ENCODE measurements at places on chromosomes 11 and 22.

DNA sequence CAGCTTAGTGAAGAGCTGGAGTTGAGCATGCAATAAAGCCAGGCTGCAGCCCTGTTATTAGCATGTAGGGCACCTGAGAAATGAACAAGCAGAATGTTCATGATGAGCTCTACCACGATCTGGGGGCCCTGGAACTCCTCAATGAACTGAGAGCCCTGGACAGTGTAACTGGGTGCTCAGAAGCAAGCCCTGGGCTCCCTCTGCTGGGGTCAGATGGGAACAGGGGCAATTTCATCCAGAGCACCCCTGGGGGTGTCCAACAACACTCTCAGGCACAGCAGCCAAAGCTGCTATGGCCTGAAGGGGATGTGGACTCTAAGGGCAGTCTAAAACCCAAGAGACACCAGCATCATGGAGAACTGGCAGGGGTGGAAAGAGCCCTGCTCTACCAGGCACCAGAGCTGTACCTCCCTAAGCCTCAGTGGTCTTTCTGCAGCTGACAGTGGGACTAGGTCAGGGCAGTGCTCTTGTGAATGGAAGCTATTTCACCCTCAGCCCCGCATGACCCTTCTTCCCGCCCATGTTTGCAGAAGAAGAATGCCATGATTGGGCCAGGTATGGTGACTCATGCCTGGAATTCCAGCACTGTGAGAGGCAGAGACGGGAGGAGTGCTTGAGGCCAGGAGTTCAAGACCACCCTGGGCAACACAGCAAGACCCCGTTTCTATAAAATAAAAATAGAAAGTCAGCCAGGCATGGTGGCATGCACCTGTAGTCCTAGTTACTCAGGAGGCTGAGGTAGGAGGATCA, 28.9 kb downstream of the THOC5 start:
- DNase-seq = peak; percentile 5

DNA sequence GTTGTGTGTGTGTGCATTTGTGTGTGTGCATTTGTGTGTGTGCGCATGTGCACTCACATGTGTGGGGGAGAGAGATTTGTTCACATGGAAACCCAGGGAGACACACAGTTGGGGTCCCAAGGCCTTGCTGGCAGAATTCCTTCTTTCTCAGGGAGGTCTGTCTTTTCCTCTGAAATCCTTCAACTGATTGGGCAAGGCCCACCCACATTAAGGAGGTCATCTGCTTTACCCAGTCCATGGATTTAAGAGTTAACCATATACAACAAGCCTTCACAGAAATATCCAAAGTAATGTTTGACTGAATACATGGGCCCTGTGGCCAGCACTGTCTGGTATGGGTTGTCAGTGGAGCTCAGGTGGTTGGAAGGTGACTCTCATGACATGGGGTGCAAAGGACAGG, 641.4 kb downstream of the BRD1 start:
- no peak for DNase-seq

- no peak for DNase-seq
These were observed 210.0 kb downstream of the KIRREL3 start for GRCh38 chr11:126790550-126791081.

- no peak for DNase-seq
These were observed 14.0 kb downstream of the RPS6KA4 start for GRCh38 chr11:64372802-64373597.

DNA sequence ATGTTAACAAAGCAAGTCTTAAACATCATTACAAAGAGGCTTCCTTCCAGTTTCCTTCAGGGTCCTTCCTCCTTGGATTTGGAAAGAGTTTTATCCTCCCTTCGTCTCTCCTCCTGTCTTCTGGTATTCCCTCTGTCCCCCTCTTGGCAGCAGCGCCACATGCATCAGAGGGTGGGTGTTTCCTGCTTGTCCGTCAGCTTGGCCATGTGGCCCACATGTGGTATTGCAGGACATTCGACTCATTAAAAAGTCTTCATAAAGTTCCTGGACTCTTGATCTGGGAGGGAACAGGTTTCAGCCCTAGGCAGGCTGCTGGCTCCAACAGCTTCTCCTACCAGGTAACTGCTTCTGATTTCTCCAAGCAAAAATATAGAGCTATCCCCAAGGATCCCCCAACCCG, 189.8 kb downstream of the CSNK2A3 start:
- no peak for DNase-seq

DNA sequence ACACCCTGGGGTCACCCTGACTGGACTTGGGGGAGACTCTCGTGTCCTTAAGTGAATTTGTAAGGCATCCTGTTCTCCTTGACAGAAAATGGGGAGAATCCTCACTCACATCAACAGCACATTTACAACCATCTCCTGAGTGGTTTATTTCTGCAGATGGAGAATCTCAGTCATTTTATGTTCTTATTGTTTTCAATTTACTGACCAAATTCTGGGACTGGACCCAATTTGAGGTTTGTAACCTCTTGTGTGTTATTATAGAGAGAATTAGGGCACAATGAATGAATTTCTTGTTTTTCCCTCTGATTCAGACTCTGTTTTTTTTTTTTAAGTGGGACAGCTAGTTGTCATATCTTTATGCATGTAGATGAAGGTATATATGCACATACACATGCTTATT, 104.9 kb downstream of the ADAMTS15 start:
- no peak for DNase-seq

- DNase-seq = no peak
These were observed 52.8 kb downstream of the ENDOD1 start for GRCh38 chr11:95142431-95142830.

DNA sequence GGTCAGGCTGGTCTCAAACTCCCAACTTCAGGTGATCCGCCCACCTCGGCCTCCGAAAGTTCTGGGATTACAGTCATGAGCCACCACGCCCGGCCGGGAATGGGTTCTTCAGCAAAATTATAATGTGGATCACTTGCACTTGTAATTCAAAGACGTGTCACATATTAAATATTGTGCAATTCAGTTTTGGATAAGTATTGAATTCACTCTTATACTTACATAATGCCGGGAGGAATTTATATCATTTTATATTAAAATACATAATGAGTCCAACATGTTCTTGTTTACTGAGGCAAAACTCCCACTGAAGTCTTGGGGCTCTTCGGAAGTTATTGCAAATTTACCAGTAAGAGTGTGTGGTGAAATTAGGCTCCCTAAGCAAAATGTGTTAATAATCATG, 635.2 kb upstream of the LUZP2 start:
- DNase-seq = no peak

DNA sequence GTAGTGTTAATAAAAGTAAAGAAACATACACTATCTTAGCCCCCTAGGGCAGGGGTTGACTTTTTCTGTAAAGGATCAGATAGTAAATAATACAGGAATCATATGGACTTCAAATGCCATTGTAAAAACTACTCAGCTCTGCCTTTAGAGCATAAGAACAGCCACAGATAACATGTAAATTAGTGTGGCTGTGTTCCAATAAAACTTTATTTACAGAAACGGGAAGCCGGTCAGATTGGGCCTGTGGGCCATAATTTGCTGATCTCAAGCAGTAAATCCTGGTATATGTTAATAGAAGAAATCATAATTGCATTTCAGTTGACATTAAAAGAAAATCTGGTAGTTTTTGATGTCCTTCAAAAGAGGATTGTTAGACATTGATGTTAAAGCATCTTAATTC, 76.5 kb downstream of the ZC3H12C start:
- DNase-seq = no peak

- DNase-seq = no peak
These were observed 204.3 kb downstream of the TENM4 start for GRCh38 chr11:79236541-79236971.

DNA sequence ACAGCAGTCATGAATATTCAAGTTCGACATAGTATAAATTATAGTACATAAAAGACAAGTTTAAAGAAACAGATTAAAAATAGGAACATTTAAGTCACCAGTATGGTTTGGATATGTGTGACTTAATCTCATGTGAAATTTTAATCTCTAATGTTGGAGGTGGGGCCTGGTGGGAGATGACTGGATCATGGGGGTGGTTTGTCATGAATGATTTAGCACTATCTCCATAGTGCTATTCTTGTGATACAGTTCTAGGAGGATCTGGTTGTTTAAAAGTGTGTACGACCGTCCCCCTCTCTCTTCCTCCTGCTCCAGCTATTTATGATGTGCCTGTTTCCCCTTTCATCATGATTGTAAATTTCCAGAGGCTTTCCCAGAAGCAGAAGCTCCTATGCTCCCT, 3.3 kb downstream of the KDM4E start:
- no peak for DNase-seq

GRCh38 chr11:42043312-42043711, 583.9 kb upstream of the LRRC4C start:
- no peak for DNase-seq

- no peak for DNase-seq
These were observed 13.5 kb downstream of the NCF4 start for GRCh38 chr22:36874309-36874696.

DNA sequence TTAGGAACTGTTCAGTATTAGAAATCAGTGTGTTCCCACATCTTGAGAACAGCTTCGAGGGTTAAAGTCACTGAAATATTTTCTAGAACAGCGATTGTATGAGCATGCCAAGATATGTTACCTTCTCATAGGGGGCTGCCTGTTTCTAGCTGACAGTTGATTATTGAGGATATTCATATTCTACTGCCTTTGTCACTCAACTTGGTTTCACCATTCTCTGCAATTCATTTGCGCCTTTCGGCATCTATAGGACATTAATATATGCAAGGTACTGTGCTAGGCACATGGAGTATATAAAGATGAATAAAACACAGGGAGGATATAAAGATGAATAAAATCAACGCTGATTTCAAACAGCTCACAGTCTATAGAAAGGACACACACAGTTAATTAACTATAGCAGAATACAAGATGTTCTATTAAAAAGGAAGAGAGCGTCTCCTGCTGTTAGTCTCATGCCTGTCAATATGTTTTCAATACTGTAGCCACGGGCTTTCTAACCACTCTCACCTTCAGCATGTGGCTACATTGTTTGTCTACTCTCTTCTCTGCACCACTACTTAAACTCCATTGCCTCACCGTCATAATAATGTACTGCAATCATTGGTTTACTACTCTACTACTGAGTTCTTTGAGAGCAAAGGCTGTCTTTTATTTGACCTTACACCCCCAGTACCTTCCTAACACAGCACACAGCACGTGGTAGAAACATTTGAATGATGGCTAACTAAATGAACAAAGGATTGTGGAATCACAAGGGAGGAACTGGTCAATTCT, 81.9 kb downstream of the RAB30 start:
- DNase-seq = no peak

DNA sequence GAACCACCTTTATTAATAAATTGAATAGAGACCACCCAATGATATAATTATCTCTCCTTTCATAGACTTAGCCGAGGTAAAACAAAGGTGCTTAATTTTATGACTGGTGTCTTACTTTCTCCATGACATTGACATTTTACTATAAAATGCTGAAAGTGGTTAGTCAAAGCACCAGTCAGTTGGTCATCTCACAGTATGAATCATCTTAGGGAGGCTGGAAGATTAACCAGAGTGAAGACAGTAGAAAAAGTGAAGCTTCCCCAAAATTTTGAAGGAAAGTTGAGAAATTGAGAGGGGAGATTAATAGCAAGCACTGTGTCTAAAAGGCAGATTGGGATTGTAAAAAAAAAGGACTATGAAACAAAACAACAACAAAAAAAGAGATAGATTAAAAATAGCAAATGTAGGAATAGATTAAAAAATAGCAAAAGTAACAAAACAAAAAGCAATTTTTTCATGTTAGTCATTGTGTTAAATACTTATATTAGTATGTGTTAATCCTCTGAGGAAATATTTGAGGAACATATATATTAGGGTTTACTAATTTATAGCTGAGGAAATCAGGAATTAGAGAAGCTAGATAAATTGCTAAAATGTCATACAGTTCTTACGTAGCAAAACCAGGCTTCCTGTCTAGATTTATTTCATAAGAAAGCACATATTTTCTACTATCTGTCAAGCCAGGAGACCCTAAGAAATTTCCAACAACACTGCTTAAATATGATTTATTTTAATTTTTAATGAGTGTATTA, 557.3 kb upstream of the ANO5 start:
- no peak for DNase-seq

DNA sequence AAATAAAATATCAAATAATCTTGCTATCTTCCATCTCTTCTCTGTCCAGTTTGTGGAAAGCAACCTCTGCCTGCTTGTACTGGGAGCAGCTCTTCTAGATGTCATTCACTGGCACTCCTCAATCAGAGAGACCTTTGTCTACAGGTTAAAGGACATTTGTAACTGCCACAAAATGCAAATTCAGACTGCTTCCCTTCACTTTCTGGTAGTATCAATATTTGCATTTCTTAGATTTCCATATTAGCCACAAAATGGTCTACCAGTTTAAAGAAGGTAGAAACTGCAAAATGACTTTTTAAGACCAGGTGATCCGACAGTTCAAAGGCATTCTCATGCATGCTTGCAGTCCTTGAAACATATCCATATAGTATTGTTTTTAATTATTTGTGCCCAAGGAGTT, 51.7 kb upstream of the RCN1 start:
- no peak for DNase-seq

DNA sequence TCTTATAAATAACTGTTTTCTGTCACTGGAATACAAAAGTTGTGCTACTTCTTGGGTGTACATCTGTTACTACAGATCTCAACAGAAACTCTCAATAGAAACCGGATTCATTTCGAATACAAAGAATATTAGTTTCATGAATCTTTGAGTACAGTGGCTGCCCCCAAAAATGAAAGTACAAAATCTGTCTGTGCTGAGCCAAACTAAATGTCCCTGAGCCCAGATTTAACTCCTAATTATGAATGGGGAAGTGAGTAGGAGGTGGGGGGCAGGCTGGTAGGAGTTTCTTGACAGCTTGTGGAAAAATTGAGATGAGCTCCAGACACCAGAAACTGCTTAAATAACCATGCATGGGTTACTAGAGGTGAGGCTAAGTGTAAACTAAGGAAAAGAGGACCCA, 41.6 kb downstream of the PITPNB start:
- DNase-seq = no peak

GRCh38 chr11:76644591-76644990, 26.0 kb downstream of the LRRC32 start:
- no peak for DNase-seq

GRCh38 chr22:27833803-27834202, 32.2 kb upstream of the MN1 start:
- DNase-seq = no peak

- DNase-seq = peak; percentile 95
These were observed 2.5 kb downstream of the CPT1A start for GRCh38 chr11:68839054-68839865.

DNA sequence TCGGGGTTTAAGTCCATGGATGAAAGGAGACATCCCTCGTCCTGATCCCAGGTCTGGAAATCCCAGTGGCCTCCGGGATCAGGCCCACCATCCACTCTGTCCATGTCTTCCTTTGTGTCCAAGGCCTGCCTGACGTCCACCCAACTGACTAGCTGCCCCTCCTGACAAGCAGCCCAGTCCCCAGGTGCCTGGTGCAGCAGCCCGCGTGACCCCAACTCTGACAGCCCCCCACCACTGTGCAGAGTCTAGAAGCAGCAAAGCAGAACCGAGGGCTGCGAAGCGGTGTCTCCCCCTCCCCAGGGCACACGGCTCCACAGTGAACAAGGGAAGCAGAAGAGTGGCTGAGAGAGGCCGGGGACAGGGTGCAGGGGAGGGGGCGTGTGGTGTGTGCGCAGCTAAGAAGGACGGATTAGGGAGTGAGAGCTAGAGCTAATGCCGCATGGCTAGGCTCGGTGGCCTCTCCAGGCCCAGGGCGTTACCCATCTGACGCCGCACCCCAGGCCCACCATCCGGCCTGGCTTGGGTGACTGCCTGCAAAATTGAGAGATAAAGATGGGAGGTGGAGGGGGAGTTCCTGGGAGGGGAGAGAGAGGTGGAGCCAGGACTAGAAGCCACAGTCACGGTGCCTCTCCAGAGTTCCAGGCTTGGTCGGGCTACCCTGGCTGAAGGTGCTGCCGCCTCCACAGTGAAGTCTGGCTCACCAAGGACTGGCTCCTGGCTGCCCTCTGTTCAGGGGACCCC, 16.6 kb upstream of the BAIAP2L2 start:
- no peak for DNase-seq
